ENCODE measurements at places on chromosomes 11 and 22. TPM values are rescaled to one million over a fixed set of nuclear protein-coding genes. Genes with fewer than 3 reads are reported as not detected.

Gene GGTLC3
- total RNA-seq, result not detected

Gene NXPE4
- total RNA-seq, result not detected

Gene SAA4
- not detected for total RNA-seq

Gene ST14
- not detected for total RNA-seq

Gene TMEM191C
- 1.5 TPM for total RNA-seq

Gene MS4A15
- not detected for total RNA-seq

Gene OR10A2
- total RNA-seq, result not detected

Gene FREY1
- total RNA-seq, result 0.49 TPM

Gene ANO9
- not detected for total RNA-seq

DNA sequence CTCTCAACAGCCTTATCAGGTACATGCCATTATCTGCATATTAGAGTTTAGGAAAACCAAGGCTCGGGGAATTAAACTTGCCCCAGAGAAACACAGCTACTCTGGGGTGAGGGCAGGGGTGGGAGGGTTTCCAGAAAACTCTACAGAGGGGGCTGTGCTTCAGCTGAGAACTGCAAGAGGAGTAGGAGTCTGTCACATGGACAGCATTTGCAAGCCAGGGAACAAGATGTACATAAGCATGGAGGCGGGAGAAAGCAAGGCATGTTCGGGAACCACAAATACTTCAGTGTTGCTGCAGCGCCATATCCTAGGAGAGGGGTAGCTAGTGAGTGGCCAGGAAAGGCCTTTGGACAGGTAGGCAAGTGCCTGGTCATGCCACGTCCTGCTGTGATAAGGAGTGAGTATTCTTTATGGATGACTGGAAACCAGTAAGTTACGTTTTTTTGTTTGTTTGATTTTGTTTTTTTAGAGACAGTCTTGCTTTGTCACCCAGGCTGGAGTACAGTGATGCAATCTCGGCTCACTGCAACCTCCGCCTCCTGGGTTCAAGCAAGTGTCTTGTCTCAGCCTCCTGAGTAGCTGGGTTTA, 57.2 kb downstream of the GRAMD1B start:
- no peaks in the 10 kb centered on the region for H3K4me1 ChIP-seq
- no peak overlapping the region for H3K4me3 ChIP-seq
- no peak for DNase-seq
- no peaks in the 10 kb centered on the region for H3K36me3 ChIP-seq

DNA sequence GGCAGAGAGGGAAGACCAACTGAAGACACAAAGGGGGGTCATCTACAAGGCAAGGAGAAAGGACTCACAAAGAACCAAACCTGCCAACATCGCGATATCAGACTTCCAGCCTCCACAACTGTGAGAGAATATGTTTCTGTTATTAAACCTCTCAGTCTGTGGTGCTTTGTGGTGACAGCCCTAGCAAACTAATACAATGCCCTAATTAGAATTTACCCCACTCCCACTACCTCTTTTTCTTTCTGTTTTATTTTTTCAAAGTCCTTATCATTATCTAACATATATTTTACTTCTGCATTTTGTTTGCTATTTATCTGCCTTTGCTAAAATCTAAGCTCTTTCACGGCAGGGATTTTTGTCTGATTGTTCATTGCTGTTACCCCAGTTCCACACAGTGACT, 2.5 kb upstream of the OR52D1 start:
- DNase-seq, result no peak
- no peaks in the 10 kb centered on the region for H3K36me3 ChIP-seq
- peaks cover 16% of the 10 kb centered on the region for H3K27me3 ChIP-seq
- no peaks in the 10 kb centered on the region for H3K4me1 ChIP-seq
- no peak overlapping the region for H3K27ac ChIP-seq
- H3K4me3 ChIP-seq, result no peak overlapping the region

GRCh38 chr11:90661233-90661632, 438.4 kb upstream of the CHORDC1 start:
- no peak overlapping the region for H3K27ac ChIP-seq
- no peaks in the 10 kb centered on the region for H3K36me3 ChIP-seq
- DNase-seq, result no peak
- H3K4me3 ChIP-seq, result no peak overlapping the region

- no peaks in the 10 kb centered on the region for H3K36me3 ChIP-seq
- DNase-seq, result no peak
- peak overlapping the region; percentile 93 for H3K4me3 ChIP-seq
- H3K27me3 ChIP-seq, result no peaks in the 10 kb centered on the region
- peak overlapping the region; percentile 82 for H3K27ac ChIP-seq
Measured at GRCh38 chr11:110431051-110431672, 1.4 kb downstream of the FDX1 start.

DNA sequence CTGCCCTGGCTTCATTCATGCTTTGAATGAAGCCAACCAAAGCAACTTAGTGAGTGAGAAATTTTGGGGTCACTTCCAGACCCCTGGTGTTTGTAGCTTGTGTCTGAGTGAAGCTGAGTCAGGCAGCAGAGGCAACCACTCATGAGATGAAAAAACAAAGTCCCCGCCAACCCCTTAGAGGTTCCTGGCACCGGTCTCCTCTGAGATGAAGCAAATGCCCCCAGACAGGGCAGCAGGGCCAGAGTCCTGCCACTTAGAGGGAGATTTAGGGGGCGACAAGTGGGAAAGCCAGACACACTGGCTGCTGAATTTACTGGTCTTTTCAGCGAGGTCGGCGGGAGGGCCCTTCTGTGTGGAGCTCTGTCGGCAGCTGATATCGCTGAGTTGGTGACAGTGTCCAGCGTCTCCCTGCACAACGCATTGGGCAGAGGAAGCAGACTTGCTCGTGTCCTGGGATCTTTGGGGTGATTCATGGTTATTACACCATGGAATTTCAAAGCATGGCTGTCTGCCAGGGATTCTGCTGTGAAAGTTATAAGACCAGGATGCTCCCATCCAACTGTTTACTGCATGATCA, 482.6 kb downstream of the MIAT start:
- H3K4me1 ChIP-seq, result peaks cover 71% of the 10 kb centered on the region
- no peaks in the 10 kb centered on the region for H3K27me3 ChIP-seq
- no peak for DNase-seq
- peaks cover 1% of the 10 kb centered on the region for H3K36me3 ChIP-seq
- H3K4me3 ChIP-seq, result peak overlapping the region; percentile 18

- peak overlapping the region; percentile 85 for H3K4me3 ChIP-seq
- H3K27ac ChIP-seq, result no peak overlapping the region
- peaks cover 10% of the 10 kb centered on the region for H3K27me3 ChIP-seq
Measured at GRCh38 chr11:119356349-119357031, 10.0 kb upstream of the MFRP start.

DNA sequence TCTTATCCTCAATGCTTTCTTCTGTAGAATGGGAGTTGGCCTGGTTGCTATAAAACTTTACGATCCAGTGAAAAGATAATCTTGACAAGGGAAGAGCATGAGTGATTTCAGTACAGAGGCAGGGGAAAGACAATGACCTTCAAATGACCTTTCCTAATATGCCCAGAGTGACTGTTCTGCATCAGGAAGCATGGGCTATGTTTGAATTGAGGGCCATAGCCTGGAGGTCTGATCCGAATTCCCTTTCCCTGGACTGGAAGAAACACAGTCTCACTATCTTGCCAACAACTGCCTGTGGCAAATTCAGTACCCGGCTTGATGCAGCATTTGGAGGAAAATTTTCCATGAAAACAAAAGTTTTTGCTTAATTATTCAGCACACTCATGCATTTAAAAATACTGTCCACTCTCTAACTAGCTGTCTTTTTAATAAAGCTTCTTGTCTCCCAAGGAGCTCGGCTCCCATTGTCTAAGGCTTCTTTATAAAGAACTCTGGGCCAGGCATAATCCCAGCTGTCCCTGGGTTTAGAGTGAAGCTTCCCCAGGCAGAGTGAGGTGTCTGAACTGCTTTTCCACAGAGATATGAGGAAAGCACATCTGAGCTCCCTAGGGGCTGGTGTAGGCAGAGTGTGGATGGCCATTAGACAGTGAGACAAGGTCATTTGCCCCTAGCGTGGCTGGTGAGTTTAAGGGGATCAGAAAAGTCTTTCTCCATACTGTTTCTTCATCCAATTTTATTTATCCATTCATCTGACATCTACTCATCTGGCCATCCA, 132.7 kb upstream of the CADM1 start:
- no peaks in the 10 kb centered on the region for H3K36me3 ChIP-seq
- no peak overlapping the region for H3K27ac ChIP-seq
- no peak for DNase-seq
- H3K27me3 ChIP-seq, result peaks cover 55% of the 10 kb centered on the region
- H3K4me1 ChIP-seq, result no peaks in the 10 kb centered on the region

DNA sequence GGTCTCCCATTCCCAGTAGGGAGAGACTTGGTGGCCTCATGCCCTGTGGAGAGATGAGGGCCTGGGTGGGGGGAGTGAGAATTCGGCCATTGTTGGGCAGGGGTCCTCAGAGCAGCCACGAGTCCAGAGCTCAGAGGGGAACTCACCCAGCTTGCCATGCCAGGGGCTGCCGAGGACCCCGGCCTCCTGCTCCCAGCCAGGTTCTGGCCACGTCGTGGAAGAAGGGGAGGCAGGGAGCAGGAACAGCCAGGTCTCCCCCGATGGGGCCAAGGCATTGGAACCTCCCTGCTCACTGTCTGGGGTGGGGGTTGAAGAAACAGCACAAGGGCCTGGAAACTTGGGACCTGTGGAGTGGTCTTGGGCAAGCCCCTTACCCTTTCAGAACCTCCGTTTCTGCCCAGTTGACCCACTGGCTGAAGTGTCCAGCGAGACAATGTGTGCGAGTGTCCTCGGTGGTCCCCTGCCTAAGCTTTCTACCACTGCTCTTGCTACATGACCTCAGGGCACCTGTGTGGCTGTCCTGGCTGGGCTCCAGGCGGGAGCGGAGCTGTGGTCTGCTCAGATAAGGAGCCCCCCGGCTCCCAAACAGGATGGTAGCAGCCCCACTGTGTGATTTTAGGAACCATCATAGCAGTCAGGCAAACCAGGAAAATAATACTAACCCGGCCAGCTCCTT, 74.7 kb upstream of the WNT11 start:
- H3K4me1 ChIP-seq, result no peaks in the 10 kb centered on the region
- no peak overlapping the region for H3K27ac ChIP-seq
- no peak for DNase-seq
- H3K36me3 ChIP-seq, result no peaks in the 10 kb centered on the region
- no peaks in the 10 kb centered on the region for H3K27me3 ChIP-seq

- no peaks in the 10 kb centered on the region for H3K36me3 ChIP-seq
- H3K27me3 ChIP-seq, result no peaks in the 10 kb centered on the region
- H3K27ac ChIP-seq, result no peak overlapping the region
- H3K4me3 ChIP-seq, result no peak overlapping the region
Measured at GRCh38 chr11:134779179-134779578, 367.1 kb upstream of the B3GAT1 start.

GRCh38 chr11:2314525-2315394, 12.9 kb downstream of the TSPAN32 start:
- H3K27me3 ChIP-seq, result no peaks in the 10 kb centered on the region
- no peaks in the 10 kb centered on the region for H3K36me3 ChIP-seq
- peaks cover 9% of the 10 kb centered on the region for H3K4me1 ChIP-seq
- H3K27ac ChIP-seq, result peak overlapping the region; percentile 64

GRCh38 chr11:104343578-104343977, 179.6 kb upstream of the PDGFD start:
- no peak for DNase-seq
- H3K4me3 ChIP-seq, result no peak overlapping the region
- no peak overlapping the region for H3K27ac ChIP-seq

- H3K4me1 ChIP-seq, result no peaks in the 10 kb centered on the region
- no peak overlapping the region for H3K27ac ChIP-seq
- H3K27me3 ChIP-seq, result no peaks in the 10 kb centered on the region
- no peak for DNase-seq
- peaks cover 11% of the 10 kb centered on the region for H3K36me3 ChIP-seq
Measured at GRCh38 chr11:15754221-15754620, 602.1 kb downstream of the SOX6 start.

GRCh38 chr11:76624500-76625379, 45.8 kb downstream of the LRRC32 start:
- no peak for DNase-seq
- no peaks in the 10 kb centered on the region for H3K27me3 ChIP-seq
- no peak overlapping the region for H3K27ac ChIP-seq
- H3K36me3 ChIP-seq, result peaks cover 7% of the 10 kb centered on the region
- H3K4me3 ChIP-seq, result no peak overlapping the region

DNA sequence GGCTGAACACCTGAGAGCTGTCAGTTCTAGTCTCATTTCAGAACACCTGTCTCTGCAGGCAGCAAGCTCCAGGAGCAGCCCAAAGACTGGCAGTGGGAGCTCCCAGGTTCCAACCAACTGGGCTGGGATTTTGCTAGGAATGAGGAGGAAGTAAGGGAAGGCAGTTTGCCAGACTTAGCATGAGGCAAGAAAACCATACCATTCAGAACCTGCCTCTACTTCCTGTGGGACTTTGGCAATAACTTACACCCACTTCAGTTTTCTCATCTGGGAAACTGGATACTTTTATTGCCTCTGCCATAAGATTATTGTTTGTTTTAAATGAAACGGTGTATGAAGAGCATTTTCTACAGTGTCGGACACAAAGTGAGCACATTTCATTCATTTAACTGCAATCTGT, 363.7 kb upstream of the ISX start:
- H3K4me1 ChIP-seq, result no peaks in the 10 kb centered on the region
- H3K27me3 ChIP-seq, result peaks cover 3% of the 10 kb centered on the region
- H3K36me3 ChIP-seq, result no peaks in the 10 kb centered on the region

- H3K36me3 ChIP-seq, result peaks cover 1% of the 10 kb centered on the region
- no peak overlapping the region for H3K27ac ChIP-seq
- no peaks in the 10 kb centered on the region for H3K27me3 ChIP-seq
- no peak overlapping the region for H3K4me3 ChIP-seq
Measured at GRCh38 chr11:11476971-11477645, 124.1 kb upstream of the CSNK2A3 start.

DNA sequence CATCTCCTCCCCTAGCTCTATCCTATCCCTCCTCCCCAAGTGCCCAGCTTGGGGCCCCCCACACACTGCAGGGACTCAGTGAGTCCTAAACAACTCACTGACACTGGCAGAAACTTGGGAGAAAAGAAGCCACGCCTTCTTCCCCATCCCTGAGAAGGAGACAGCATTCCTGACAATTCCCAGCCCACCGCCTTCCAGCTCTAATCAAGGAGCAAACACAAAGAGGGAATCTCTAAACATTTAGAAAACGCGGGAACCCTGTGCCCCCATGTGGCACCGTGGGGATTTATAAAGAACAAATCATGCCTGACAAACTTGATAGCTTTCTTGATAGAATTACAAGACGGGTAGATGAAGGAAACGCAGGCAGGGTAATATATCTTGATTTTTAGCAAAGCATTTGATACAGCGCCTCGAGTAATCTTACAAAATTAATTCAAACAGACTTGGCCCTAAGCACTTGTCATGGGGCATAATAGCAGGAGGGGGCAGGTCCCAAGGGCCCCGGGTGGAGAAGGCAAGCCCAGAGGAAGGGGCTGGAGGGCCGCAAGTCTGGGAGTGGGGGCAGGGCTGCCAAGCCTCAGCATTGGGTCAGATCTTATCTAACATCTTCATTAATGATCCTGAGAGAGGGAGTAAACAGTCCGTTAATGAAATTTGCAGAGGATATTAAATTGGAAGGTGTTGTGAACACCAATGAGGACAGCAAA, 4.5 kb downstream of the CHST1 start:
- DNase-seq, result no peak
- H3K4me1 ChIP-seq, result peaks cover 42% of the 10 kb centered on the region
- H3K4me3 ChIP-seq, result no peak overlapping the region
- no peaks in the 10 kb centered on the region for H3K36me3 ChIP-seq
- peaks cover 1% of the 10 kb centered on the region for H3K27me3 ChIP-seq
- H3K27ac ChIP-seq, result no peak overlapping the region
